ENCODE measurements at places on chromosomes 7 and 10. TPM values are rescaled to one million over a fixed set of nuclear protein-coding genes. Genes with fewer than 3 reads are reported as not detected.

DNA sequence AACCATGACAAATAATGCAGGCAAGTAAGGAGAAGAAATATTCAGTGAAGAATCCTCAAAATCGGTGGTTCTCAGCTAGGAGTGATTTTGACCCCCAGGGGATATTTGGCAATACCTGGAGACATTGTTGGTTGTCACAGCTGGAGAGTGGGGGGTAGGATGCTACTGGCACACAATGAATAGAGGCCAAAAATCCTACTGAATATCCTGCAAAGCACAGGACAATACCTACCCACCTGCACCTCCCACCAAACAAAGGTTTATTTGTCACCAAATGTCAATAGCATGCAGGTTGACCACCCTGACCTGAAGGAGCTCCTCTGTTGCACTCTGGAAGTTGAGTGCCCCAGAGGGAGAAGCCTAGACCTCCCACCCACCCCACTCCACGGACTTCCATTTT, 1028.6 kb downstream of the CNTNAP2 start:
- DNase-seq: no peak

ICA1 gene
- total RNA-seq: 8.0 TPM

DNA sequence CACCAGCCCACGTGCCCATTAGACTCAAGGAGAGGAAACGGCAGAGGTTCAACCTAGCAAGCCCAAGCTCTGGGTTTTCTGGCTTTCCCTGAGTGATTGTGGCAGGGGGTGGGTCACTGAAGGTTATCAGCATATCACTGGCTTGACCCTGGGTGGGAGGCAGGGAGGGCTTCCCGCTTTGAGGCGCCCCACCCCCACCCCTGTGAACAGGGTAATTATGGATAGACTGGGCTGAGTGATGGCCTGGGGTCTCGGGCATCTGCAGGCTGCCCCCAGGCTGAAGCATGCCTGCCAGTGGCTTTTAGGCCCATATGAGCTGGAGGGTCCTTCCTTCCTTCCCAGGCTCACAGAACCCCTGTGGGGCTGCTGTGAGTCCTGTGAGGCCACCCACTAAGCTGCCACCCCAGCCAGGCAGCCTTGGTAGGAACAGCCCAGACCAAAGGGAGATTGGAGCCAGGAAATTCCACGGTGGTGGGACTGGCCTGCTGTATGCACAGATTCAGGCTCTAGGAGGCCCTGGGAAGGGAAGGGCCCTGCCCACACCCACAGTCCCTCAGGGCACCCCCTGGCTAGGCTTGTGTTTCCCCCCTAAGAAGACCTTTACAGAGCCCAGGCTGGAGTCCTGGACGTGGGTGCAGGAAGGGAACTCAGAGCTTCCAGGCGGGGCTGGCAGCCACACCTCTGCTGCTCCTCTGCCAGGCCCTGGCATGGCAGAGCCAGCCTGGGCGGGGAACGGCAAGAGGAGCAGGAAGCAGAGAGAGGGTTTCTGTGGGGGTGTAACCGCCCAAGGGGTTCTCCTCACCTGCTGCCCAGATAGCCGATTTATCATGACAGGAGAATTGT, 33.1 kb downstream of the GPRIN2 start:
- no peak for DNase-seq

GRCh38 chr10:12480440-12480839, 131.1 kb downstream of the CAMK1D start:
- no peak for DNase-seq

DNA sequence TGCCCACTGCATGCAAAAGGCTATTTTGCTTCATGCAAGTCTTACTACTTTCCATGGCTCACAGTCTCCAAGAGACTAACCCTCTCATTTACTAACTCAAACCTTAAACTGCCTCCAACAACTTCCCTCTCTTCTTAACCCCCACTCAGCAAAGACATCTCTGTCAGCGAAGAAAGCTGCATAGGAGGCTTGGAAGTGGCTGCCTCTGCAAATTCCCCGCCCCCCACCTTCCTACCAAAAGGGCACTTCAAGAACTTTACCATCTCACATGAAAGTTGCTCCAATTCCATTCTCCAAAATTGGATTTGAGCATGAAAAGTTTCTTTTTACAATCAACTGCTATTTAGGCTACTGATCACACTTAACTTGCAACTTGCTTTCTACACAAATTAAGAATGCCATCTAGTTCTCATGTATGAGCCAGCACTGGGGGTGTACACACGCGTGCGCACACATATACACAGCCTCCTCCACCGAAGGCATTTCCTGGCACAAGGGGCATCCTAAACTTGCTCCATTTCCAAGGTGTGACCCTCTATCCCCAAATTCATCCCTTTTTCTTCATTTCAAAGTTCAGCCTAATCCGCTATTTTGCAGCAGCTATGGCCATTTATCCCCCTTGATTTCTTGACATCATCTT, 1.8 kb downstream of the CCDC6 start:
- DNase-seq: no peak

GRCh38 chr7:154741131-154741530, 261.8 kb downstream of the PAXIP1 start:
- no peak for DNase-seq

HTR5A gene
- total RNA-seq: not detected

- no peak for DNase-seq
These were observed 222.1 kb downstream of the ARHGAP12 start for GRCh38 chr10:31706464-31707092.

- DNase-seq: no peak
These were observed 5.9 kb downstream of the SCART1 start for GRCh38 chr10:133459454-133460207.

MET gene
- total RNA-seq: 8.2 TPM

All from astrocyte (in vitro differentiated cells and primary cell).